GM12891 (cell line): ENCODE measurements at places on chromosomes 2 and 18.

DNA sequence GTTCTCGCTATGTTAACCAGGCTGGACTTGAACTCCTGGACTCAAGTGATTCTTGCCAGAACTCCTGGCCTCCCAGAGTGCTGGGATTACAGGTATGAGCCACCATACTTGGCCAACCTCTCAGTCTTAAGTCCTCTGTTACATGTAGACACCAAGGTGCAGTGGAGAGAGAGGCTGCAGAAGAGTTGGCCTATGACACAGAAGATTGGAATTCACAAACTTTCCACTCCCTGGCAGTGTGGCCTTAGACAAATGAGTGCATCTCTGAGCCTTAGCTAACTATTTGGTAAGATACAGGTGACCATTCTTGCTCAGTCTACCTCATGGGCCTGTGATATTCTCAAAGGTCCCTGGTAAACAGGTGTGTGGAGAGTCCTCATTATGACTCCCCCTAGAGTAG lies 159.7 kb downstream of the MYCN start:
- no peak for DNase-seq

DNA sequence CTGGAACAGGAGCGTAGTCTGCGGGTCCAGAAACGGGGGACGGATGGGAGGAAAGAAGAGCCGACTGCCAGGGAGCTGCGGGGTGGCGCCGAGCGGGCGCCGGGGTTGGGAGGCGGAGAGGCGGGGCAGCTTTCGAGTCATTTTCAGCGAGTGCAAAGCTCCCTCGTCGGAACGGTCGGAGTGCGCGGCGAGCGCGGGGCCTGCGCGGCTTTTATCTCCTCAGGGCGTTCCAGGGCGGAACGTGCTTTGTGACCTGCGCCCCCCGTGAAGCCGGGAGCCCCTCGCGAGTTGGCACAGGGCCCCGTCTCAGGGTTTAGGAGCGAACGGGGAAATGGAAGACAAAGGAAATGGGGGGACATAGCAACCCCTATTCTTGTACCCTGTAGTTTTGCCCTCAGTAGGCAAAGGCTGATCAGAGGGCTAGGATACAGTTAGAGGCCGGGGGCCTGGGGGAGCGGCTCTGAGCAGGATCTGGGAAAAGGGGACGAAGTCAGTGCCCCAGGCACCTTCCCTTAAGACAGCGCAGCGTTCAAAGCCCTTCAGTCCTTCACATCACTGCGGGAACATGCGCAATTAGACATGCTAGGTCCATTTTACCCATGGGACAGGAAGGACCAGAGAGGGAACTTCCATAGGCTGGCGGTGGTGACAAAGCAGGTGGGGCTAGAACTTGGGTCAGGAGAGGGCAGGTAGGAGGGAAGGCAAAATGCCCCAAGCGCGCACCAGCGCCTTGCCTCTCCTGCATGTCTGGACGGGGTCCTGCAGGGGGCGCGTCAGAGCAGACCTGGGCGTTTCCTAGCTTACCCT lies 60.1 kb upstream of the IL1RL1 start:
- DNase-seq, result peak; percentile 40

- no peak for DNase-seq
These were observed 344.9 kb downstream of the DCDC2C start for GRCh38 chr2:4047961-4048891.

GRCh38 chr18:71849407-71849806 lies 694.7 kb downstream of the CBLN2 start:
- no peak for DNase-seq

- DNase-seq, result no peak
These were observed 55.4 kb downstream of the CDC42EP3 start for GRCh38 chr2:37615804-37616676.

GRCh38 chr18:23867006-23867405 lies 147.5 kb upstream of the TTC39C start:
- no peak for DNase-seq

DNA sequence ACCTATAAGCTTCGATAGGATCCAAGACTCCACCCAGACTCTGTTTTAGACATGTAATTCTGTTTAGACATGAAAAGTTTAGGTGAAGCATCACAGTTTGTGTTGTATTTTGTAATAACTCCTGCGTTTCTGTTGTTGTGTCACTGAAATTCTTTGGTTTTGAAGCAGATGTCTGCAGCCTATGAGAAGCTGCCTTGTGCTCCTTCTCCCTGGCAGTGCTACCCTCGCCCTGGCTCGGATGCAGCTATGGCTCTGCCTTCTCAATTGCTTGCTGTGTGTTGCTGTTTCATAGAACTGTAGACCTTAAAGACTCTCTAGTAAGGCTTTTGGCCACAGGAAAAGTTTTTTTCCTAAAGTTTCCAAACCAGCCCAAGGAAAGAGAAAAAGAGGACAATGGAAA lies 40.2 kb upstream of the ZNF638 start:
- DNase-seq, result no peak

- no peak for DNase-seq
These were observed 50.6 kb downstream of the BMPR2 start for GRCh38 chr2:202426751-202427150.

DNA sequence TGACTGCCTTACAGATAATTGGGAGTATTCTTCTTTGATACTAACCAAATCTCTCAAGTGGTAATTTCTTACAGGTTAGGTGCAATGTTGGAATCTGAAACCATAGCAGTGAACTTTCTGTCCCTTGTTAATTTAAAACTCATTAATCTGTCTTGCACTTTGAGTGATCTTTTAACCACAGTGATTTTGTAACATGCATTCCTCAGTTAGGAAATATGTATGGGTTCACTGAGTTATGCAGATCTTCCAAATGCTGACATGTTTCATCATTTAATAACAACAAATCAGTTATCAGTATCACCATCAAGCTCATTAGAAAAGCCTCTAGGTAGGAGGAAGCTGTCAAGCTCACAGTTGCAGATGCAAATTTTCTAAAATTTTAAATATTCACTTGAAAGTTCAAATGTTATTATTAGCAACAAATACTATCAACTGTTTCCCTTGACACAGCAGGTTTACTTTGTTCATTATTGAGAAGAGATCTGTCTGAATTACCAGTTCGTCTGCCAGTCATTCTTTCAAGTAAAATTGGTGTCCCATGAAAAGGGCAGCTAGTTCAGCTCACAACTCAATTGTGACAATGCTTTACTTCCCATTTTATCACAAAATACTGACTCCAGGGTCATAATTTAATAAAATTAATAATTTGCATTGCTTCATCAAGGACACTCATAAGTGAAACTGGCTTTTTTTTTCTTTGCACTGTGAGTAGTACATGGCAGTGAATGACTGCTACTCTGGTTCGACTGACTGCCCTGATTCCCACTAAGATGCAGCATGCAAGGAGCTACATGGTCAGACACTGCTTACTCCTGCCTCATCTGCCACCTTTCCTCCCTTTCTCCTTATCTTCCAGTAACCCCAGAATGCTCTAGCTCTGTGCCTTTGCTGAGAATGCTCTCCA lies 31.6 kb downstream of the SUCLG1 start:
- no peak for DNase-seq

- DNase-seq, result no peak
These were observed 25.5 kb upstream of the STAT4 start for GRCh38 chr2:191176305-191176704.

DNA sequence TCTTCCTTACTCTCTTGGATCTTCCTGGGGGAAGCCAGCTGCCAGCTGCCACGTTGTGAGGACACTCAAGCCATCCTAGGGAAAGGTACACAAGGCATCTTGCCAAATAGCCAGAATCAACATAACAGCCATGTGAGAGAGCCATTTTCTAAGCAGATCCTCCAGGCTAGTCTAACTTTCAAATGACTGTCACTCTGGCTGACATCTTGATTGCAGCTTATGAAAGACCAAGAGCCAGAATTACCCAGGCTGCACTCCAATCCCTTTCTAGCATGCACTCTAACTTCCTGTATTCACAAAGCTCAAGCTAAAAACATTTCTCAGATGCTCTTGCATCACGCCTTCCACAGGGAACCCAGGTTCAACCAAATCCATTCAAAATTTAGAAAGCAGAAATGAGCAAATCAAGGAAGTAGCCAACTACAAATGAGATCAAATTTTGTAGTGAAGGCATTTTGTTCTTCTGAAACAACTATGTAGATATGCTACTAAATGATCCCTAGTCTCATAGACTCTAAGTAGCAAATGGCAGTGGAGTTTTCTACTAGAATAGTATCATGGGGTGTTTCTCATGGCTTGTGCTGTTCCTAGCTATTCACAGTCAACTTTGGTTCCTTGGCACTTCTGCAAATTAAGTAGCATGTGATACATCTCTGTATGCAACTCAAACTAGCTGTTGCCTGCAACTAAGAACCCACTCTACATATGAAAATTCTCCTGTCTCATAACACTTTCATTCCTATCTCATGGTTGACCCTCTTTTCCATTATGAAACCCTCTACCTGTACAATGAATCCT lies 281.9 kb downstream of the ZEB2 start:
- no peak for DNase-seq

GRCh38 chr2:190452433-190452832 lies 44.3 kb downstream of the MFSD6 start:
- no peak for DNase-seq

- peak; percentile 62 for DNase-seq
These were observed at the start of gene TFCP2L1 for GRCh38 chr2:121284463-121285449. Gene TFCP2L1 (minus strand): TSS chr2:121285202. CDS start chr2:121285109, 93 bp downstream.

GRCh38 chr2:5070257-5070656 lies 621.9 kb upstream of the SOX11 start:
- DNase-seq, result no peak
